ENCODE measurements at places on chromosomes 2 and 18.
A peak's percentile ranks its signal among the peaks of the same experiment; 100 is the strongest.

GRCh38 chr2:5365871-5366461 lies 326.2 kb upstream of the SOX11 start:
- peak; percentile 69 for DNase-seq

DNA sequence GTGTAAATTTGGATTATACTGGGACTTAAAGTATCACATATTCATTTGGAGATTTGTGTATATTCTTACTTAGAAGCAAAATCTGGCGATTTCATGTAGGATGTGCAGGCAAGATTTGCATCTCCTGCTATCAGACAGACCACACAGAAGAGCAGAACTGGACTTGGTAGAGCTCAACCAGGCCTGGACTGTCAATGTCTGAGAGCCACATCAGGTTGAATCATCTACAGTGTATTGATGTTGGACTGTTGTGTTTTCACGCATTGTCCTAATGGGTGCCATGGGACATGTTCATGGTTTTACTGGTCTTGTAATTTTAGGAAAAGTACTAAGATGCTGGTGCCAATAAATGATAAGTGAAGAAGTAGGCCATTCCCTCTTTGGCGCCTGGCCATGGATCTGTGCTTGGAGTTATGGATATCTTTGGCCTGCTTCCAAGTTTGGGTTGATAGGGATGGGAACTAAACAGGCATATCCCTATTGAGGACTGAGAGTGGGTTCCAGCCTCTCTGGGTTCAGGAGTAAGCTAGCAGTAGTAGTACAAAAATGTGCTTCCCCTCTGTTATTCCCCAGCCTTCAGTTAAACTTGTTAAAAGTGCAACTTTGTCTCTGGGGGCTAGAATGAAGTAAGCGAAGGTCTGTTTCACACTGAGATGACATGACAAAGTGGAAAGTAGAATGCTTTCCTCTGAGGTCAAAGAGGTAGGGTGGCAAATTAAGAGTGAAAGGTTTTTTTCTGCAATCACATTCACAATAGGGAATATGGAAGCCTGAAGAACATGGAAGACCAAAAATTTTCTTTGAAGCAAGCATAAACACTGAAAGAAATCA lies 49.2 kb upstream of the NEMP2 start:
- DNase-seq, result no peak

- peak; percentile 27 for DNase-seq
Measured at GRCh38 chr2:183037553-183038340, 510 bp downstream of the NCKAP1 start.

- DNase-seq, result no peak
Measured at GRCh38 chr18:72261590-72261989, 282.6 kb downstream of the CBLN2 start.

GRCh38 chr2:24515831-24516230 lies 24.8 kb downstream of the NCOA1 start:
- no peak for DNase-seq
